ENCODE measurements at places on chromosomes 5 and 9. TPM values are rescaled to one million over a fixed set of nuclear protein-coding genes. Genes with fewer than 3 reads are reported as not detected.

Gene RNF180
- polyA plus RNA-seq: 0.05 TPM

Gene KLHL3
- polyA plus RNA-seq: 3.8 TPM

Gene PURA
- 2.4 TPM for polyA plus RNA-seq

Gene CEP72
- 4.4 TPM for polyA plus RNA-seq

Gene LCN12
- 1.1 TPM for polyA plus RNA-seq

Gene BTNL3
- not detected for polyA plus RNA-seq

Gene SARDH
- 5.9 TPM for polyA plus RNA-seq

Gene HTR4
- polyA plus RNA-seq: not detected

Gene ANXA2R
- polyA plus RNA-seq: 1.7 TPM

DNA sequence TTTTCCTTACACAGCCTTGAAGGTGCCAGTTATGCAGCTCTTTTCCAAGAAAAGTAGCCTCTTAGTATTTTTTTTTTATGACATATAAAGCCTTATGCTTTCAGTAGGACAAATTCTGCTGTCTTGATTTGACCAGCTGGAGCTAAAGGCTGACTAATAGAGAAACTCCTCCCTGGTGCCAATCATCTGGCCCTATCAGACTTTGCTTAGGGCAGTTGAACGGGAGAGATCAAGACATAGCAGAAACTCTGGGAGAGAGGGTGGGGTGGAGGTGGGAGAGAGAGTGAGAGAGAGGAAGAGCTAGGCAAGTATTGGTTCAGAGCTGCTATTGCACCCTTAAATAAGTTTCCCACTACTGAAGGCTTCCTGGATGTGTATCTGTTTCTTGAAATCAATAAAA is 100.2 kb downstream of the SEC61B start:
- DNase-seq: no peak

GRCh38 chr5:17219469-17219868 is 2.0 kb downstream of the BASP1 start:
- no peak for DNase-seq

GRCh38 chr9:100011062-100011681 is 87.6 kb downstream of the ERP44 start:
- peak; percentile 46 for DNase-seq

DNA sequence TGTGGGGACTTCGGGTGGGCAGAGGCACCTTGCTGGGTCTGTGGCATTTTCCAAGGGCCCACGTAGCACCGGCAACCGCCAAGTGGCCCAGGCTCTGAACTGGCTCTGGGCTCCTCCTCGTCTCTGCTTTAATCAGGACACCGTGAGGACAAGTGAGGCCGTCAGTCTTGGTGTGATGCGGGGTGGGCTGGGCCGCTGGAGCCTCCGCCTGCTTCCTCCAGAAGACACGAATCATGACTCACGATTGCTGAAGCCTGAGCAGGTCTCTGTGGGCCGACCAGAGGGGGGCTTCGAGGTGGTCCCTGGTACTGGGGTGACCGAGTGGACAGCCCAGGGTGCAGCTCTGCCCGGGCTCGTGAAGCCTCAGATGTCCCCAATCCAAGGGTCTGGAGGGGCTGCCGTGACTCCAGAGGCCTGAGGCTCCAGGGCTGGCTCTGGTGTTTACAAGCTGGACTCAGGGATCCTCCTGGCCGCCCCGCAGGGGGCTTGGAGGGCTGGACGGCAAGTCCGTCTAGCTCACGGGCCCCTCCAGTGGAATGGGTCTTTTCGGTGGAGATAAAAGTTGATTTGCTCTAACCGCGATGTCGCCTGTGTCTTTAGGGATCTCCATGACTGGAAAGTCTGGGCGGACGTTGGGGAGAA is 5.8 kb downstream of the DPP7 start:
- no peak for DNase-seq

DNA sequence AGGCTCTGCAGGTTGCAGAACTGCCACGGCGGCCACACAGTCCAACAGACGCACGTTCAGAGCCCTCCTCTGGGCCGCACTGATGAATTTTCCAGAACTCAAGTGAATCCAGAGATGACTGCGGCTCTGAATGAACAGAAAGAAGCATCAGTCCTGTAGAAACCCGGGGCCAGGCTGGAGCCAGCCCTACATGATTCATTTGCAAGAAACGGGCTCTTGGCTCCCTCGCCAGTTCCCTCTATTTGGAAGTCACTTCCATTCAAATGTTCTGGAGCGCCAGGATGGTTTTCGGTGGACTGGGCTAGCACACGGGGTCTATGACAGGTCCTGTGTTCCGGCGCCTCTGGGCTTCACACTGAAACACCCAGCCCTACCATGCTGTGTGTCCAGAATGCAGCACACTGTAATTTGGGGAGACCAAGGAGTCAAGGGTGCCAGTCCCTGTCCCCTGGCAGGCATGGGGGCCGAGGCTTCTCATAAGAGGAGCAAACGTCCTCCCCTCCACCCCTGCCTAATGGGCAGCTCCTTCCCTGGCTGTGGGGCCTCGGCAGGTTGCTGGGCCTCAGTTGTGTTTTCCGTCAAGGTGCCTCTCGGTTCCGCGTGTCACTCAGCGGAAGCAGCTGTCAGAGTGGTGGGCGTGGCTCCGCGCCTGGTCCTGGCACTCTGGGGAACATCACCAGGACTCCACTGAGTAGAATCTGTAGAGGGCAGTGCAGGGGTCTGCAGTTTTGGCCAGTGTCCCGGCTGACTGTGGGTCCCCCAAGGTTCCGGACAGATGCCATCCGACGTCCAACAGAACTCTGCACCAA is 18.1 kb upstream of the COL5A1 start:
- DNase-seq: no peak

GRCh38 chr5:180006141-180006540 is 65.4 kb downstream of the RNF130 start:
- no peak for DNase-seq

- no peak for DNase-seq
These were observed 125.3 kb upstream of the DAPK1 start for GRCh38 chr9:87372356-87372851.

- DNase-seq: no peak
These were observed 62.6 kb downstream of the IL31RA start for GRCh38 chr5:55913466-55914413.

- no peak for DNase-seq
These were observed 384.4 kb upstream of the PDE4D start for GRCh38 chr5:60277941-60278340.

GRCh38 chr5:140524003-140524402 is 23.5 kb upstream of the EIF4EBP3 start:
- no peak for DNase-seq

DNA sequence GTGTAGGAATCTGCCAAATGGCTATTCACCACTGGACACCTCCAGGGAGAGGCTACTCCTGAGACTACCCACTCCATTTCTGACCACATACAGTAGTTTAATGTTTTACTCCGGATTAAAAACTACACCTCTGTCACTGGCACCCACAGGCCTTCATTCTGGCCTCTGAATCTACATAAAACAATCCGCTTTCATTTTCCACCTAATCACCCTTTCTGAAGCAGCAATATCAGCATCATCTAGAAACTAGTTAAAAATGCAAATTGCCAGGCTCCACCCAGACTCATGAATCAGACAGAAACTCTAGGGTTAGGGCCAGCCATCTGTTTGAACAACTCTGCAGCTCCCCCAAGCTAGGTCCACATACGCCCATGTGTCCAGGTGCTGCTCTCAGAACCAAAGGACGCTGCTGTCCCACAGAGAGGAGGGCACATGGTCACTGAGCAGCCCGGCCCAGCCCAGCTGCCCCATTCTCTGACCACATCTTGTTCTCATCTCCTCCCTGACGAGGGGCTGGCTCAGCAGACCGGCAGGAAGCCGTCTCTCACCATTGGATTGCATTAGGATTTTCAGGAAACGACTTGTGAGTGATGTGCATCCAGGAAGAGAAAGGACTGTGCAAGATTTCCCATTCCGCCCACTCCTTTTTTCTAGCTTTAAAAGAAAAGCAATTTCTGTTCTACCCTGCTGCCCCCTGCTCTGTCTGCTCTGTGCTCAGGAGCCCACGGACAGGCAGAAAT is 34.7 kb downstream of the ADAM19 start:
- peak; percentile 37 for DNase-seq

DNA sequence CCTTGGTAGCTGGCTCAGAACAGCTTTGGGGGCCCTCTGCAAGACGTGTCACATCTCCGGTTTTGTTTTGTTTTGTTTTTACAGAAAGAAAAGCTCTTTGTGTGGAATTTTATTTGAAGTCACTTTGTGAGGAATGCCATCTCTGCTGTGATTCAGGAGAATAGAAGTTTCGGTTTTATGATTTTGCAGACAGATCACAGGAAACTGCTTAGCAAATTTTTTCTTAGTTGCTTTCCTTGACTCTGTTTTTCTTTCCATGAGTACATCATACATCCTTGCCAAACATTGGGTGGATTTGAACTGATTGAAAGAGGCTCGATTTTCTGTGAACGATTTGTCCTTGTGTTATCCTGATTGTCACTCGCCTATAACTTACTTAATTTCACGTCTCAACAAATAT is 5.1 kb downstream of the SEMA5A start:
- DNase-seq: no peak

GRCh38 chr5:128426090-128426534 is 111.9 kb downstream of the FBN2 start:
- no peak for DNase-seq

- DNase-seq: no peak
These were observed 5.1 kb upstream of the PHYKPL start for GRCh38 chr5:178237431-178238312.

DNA sequence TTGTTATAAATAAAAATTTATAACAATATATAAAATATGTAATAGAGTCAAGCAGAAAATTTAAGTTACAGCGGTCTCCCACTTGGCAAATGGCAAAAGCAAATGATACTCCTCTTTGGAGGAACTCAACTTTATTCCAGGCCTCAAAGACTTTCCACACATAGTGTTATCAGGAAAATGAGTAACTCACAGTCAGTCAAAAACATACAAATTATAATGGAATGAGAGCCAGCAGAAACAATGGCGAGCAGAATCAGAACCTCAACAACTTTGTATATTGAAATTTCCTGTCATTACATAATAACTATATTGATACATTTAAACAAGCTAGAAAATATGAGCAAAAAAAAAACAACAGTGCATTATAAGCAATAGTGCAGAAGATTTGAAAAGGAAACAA is 45.2 kb downstream of the ABLIM3 start:
- no peak for DNase-seq

- DNase-seq: no peak
These were observed 100.3 kb downstream of the AOPEP start for GRCh38 chr9:94826644-94827410.

DNA sequence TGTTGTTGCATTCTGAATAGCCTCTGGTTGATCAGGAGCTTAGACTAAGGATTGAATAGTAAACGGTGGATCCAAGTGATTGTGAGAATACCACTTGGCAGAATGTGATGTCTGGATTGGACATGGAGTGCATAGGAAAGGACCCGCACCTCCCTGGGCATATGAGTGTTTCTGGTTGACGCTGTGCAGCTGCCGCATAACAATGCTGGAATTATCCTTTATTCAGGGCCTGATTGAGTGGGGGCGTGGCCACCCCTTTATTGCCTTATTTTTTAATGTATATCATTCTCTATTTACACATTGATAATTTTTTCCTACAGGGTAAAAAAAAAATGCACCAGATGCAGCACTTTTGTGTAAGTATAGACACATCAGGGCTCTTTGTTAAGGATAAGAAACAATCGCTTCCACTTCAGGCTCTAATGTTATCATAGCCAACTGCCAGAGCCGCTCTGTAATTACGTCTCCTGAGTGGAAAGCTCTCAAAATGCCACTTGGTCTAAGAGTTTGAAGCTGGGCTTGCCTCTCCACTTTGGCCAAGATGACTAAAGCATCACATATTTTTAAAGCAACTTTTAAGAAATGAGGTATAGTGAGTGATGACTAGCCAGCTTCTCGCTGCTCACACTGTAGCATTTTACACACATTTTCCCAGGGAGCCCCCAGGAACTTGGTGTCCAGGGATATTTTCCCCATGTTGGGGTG is 5.7 kb downstream of the FGD3 start:
- peak; percentile 52 for DNase-seq

- no peak for DNase-seq
These were observed 76.9 kb upstream of the NEURL1B start for GRCh38 chr5:172564188-172564587.

DNA sequence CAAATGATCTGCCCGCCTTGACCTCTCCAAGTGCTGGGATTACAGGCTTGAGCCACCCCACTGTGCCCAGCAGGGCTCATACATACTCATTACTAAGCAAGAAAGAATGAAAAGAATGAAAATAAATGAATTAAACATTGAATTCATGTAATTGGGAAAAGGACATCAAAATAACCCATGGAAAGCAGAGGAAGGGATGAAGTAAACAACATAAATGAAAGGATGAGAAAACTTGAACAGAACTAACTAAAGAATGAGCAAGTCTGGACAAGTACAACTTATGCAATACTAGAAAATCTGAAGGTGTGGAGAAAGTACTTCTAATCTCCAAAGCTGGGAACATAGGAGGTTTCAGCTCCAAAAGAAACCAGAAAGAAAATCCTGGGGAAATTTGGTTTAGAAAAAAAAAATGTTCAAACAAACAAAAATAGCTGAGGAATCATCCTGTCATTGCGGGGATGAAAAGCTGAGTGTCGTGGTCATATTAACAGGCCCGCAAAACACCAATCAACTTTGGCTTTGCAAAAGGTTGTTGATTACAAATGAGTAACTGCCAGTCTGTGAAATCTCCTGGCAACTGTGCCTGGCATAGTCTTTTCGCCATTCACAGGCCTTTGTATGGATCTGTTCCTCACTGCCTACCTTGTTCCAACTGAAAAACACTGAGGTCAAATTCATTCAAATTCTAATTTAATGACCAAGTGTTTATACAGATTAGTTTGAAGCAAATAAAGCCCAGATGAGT is 2.3 kb upstream of the AK3 start:
- no peak for DNase-seq

- peak; percentile 83 for DNase-seq
These were observed 4.7 kb upstream of the PPP1R26 start for GRCh38 chr9:135474915-135475314.

DNA sequence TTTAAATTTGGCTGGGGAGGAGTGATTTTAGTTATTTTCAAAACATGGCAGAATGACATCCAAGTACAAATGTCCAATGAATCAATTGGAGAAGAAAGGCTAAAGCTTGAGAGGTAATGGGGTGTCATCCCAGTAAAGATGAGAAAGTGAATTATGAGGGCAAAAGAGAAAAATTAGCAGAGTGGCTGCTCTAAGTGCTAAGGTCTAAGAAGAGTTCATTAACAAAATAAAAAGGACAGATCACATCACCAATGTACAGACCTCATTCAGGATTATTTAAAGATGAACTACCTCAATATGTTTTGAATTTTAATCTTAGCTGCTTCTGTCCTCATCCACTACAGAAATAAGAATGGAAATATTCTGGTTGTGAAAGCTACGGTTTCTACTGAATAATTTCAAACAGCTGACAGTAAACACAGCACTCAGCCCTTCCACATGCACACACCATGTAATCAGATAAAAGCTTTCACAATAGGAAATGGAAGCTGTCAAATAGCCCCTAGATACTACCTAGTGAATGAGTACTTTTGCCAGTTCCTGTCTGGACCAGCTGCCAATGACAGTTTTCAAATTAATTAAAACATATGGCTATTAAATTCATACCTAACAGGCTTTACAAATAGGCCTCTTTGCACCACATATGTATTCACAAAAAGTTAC is 171.5 kb downstream of the SSBP2 start:
- DNase-seq: peak; percentile 66

- DNase-seq: peak; percentile 78
These were observed 36.2 kb downstream of the VAV2 start for GRCh38 chr9:133955821-133956411.

- DNase-seq: no peak
These were observed 180.8 kb downstream of the TMEM232 start for GRCh38 chr5:110545716-110546115.
